ENCODE measurements at places on chromosomes 3 and 15.

GRCh38 chr15:36757189-36757814 is 177.9 kb downstream of the CDIN1 start:
- peak; percentile 1 for DNase-seq

GRCh38 chr15:55990998-55991397 is 2.4 kb downstream of the NEDD4 start:
- no peak for DNase-seq

DNA sequence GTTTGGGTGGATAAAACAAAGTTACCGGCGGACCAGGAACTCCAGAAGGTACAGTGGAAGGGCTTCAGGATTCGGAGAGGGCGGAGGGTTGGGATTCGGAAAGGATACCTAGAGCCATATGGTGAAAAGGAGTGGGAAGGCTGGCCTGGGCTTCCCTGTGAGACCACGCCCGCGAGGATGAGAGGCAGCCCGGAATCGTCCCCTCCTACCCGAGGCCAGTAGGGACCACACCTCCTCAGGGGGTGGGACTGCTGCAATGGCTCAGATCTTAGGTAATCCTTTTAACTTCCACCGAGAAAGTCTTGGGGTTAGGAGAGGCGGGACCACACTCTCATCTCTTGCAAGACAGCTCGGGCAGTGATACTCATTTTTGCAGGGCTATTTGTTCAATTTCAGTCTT is 511.3 kb downstream of the OCA2 start:
- no peak for DNase-seq

GRCh38 chr15:68638953-68639515 is 60.2 kb downstream of the CORO2B start:
- DNase-seq = no peak

DNA sequence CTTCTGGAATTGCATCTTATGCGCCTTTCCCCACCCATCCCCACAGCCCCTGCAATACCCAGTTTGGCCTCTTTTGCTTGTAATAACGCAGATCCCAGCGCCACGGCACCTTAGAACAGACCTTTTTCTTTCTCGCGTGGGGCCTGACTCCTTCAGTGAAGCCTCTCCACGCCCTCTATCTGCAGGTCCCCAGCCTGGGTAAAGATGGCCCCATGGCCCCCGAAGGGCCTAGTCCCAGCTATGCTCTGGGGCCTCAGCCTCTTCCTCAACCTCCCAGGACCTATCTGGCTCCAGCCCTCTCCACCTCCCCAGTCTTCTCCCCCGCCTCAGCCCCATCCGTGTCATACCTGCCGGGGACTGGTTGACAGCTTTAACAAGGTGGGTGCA is 594 bp downstream of the CRELD1 start:
- peak; percentile 37 for DNase-seq

DNA sequence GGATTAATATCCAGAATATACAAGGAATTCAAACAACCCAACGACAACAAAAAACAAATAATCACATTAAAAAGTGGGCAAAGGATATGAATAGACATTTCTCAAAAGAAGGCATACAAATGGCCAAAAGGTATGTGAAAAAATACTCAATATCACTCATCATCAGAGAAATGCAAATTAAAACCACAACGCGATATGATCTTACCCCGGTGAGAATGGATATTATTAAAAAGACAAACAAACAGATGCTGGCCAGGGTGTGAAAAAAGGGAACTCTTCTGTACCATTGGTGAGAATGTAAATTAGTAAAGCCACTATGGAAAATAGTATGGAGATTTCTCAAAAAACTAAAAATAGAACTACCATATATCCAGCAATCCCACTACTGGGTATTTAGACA is 43.5 kb upstream of the MEF2A start:
- DNase-seq = no peak

- no peak for DNase-seq
These were observed 1012.3 kb downstream of the ZPLD1 start for GRCh38 chr3:103446953-103447629.

- no peak for DNase-seq
These were observed 287.6 kb upstream of the ICE2 start for GRCh38 chr15:60766391-60767128.

- DNase-seq = peak; percentile 72
These were observed 14.8 kb downstream of the PBRM1 start for GRCh38 chr3:52670621-52671521.

GRCh38 chr15:65994832-65995231 is 125.5 kb downstream of the RAB11A start:
- DNase-seq = no peak

DNA sequence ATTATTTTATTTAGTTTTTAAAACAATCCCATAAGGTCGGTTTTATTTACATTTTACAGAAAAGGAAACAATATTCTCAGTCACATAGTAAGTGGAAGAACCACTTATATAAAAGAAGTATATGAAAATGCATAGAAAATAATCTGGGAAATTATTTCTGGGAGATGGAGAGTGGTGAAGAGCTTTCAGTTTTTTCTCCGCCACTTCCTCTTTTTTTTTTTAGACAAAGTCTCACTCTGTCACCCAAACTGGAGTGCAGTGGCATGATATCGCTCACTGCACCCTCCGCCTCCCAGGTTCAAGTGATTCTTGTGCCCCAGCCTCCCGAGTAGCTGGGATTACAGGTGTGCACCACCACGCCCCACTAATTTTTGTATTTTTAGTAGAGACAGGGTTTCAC is 21.2 kb downstream of the RAD51 start:
- DNase-seq = no peak
